ENCODE measurements at places on chromosomes 12 and 14.

DNA sequence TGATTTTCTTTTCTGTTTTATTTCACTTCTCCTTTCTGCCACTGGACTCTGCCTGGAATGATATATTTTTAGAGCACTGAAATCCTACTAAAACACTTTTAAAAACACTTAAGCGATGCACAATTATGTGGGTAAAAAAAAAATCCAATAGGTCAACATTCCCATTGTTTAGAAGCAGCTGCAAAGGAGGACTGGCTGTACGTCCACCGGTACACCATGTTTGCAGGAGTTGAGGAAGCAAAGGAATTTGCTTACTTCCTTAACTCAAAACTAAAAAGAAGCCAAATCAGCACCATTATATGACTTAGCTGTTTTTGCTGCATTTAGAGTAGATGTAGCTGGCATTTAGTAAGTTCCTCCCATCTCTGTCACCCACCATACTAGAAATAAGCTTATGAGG, 186.8 kb upstream of the TMTC1 start:
- DNase-seq, result no peak

DNA sequence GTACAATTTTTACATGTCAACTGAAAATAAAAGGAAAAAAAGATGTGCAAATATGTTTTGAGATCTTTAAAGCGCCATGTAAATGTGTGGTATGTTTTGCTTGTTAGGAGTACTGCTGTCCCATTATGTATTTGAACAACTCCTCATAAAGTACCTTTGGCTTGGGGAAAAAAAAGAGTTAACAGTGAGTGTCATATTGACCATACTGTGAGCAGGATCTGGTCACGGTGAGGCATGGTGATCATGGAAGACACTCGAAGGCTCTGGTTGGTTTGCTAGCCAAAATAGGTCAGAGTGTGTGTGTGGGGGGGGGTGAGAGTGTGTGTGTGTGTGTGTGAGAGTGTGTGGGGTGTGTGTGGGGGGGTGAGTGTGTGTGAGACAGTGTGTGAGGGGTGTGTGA, 10.1 kb upstream of the FBXL14 start:
- no peak for DNase-seq

DNA sequence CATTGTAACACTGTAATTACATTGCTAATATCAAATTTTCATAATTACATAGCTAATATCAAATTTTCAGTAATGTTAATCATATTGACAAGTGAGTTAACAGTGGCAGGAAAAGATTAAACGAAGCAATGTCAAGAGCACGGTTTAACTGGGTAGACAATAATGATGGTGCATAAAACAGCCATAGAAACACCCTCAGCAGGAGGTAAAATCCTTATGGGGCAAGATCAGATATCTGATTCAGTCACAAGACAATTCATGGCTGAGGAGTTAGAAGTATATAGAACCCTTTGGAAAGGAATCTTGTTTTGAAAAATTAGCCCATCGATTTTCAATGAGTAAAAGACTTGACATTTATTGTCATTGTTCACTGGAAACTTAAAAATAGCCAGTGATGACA, 190.6 kb downstream of the SLC2A13 start:
- DNase-seq, result no peak

- no peak for DNase-seq
Observed at GRCh38 chr12:124504273-124505000, 63.0 kb downstream of the NCOR2 start.

DNA sequence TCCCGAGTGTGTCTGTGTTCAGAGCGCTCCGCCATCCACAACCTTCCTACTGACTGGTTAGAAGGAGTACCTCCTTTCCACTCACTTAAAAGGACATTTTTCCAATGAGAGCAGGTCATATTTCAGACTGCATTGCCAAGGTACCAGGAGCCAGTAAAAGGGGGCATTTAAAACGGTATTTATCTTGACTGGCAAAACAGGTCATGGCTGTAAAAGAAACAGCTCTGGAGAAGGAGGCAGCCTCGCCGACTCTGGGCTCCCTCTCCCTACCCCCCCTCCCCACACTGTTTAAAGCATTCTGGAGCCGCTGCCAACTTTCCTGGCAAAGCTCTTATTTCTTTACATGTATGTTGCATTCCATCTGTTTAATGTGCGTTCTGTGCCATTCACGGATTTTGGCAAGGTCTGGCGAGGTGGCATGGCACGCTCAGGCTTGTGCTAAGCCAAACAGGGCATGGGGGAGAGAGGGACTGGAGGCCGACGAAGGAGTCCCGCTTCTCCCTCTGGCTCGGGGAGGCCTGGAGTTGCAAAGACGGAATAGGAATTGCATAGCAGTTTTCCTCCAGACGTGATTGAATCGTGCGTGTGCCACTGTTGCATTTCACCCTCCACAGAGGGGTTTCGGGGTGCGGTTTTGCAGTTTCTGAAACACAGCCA, 41.2 kb upstream of the MED13L start:
- no peak for DNase-seq

DNA sequence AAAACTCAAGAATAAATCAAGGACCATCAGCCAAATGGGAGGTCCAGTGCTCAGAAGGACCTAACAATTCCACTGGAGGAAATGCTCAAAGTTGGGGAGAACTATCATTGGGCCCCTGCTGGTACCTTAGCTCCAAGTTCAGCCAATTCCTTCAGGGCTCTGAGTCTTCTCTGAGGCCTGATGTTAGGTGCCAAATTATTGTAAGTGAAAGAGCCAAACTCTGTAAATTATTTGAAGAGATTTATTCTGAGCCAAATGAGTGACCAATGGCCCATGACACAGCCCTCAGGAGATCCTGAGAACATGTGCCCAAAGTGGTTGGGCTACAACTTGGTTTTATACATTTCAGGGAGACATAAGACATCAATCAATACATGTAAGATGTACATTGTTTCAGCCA, 8.2 kb upstream of the TMEM263 start:
- no peak for DNase-seq

Data from stimulated activated CD8-positive, alpha-beta memory T cell treated with anti-CD3 and anti-CD28 coated beads, Interleukin-7, amount 100 ng/mL, for 24 hours (primary cell).